Activated CD8-positive, alpha-beta memory T cell treated with anti-CD3 and anti-CD28 coated beads for 4 hours (primary cell): ENCODE measurements at places on chromosomes 3 and 15.

GRCh38 chr3:109353057-109353456 lies 15.7 kb upstream of the DPPA4 start:
- DNase-seq, result no peak

DNA sequence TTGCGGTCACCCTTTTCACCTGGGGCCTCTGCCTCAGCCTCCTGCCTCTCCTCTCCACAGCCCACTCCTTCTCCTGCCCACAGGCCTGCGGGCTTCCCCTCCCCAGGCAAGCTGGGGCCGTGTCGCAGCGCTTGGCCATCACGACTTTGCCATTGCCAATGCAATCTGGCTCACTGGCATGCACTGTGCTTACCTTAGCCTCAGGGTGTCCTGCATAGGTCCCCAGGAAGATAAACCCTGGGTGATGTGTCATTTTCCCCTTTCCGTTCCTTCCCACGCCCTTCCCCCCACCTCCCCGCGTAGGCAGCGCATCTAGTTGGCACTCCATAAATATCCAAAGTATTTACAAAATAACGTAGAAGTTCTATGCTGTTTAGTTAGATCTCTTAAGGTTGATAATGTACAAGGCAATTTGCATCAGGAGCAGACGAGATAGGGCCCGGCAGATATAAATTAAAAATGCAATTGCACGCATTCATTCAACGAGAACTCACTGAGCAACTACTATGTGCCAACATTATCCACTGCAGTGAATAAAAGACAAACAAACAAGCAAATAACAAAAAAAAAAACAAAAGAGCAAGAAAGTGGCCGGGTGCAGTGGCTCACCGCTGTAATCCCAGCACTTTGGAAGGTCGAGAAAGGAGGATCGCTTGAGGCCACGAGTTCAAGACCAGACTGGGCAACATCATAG lies 973 bp upstream of the COPG1 start:
- no peak for DNase-seq

DNA sequence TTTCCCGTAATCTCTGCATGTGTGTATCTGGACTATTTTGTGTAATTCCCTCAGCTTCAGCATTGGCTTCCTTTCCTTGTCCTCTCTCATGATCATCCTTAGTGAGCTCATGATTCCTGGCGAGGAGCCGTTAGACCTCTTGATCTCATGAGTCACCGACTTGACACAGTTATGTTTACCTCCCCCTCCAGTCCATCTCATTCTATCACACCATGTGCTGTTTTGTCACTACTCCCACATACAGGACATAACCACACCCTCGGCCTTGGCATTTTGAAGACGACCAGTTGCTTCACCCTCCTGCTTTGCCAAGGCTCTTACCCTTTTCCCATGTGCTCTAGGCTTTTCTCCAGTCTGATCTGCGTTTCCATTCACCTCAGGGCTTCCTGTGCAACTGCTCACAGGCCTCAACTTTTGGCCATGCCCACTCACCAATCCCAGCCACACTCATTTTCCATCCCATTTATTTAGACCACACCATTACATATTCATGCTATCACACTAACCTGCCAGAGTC lies 41.5 kb downstream of the CP start:
- no peak for DNase-seq

DNA sequence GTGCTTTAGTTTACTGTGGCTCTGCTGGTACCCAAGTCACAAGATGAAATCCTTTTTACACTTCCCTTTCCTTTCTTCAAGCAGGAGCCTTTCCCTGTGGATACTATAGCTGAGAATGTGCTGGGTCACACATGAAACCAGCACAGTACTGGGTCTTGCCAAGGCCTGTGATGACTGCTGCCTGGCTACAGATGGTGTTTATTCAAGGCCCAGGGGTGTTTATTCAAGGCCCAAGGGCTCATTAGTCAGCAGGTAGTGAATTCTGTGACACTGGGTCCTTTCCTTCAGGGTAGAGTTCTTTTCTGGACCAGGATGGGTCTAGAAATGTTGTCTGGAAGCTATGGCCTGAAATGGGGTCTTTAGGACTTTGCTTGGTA lies 99.4 kb downstream of the SH3GL3 start:
- DNase-seq, result no peak

GRCh38 chr3:72340476-72341379 lies 507.5 kb downstream of the SHQ1 start:
- no peak for DNase-seq

- DNase-seq, result no peak
These were observed 343.5 kb upstream of the TRIM42 start for GRCh38 chr3:140334132-140334929.

DNA sequence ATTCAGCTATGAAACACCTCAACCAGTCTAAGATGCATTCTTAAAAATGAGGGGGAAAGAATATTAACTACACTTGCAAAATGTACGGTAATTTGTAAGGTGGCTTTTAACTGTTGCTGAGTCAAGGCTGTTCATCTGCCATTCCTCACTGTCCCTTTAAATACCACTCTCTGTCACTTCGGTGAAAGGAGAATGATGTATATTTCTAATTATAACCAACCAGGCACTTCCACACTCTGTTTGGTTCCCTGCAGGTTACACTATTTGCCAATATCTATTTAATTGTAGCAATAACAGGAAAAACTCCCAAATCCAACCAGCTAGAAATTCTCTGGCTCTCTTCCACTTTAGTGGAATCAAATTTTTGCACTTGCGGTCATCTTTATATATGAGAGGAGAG lies 70.5 kb upstream of the SLCO3A1 start:
- DNase-seq, result no peak

GRCh38 chr15:52405856-52406255 lies 110.3 kb upstream of the MYO5C start:
- no peak for DNase-seq

DNA sequence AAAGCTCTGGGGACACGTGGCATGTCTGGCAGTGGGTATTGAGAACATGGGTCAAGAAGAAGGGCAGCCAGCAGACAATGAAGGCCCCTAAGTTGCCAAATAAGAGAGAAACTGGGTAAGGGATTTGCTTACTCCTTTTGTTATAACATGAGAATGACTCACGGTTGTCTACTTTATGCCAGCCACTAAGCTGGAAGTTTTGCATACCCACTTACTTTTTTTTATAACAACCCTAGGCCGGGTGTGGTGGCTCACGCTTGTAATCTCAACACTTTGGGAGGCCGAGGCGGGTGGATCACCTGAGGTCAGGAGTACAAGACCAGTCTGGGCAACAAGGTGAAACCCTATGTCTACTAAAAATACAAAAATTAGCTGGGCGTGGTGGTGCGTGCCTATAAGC lies 50.0 kb downstream of the DRD3 start:
- no peak for DNase-seq

GRCh38 chr15:67584157-67584556 lies 41.7 kb downstream of the MAP2K5 start:
- DNase-seq, result no peak

GRCh38 chr3:50238549-50239026 lies 2.6 kb downstream of the GNAI2 start:
- no peak for DNase-seq

GRCh38 chr3:43549626-43550290 lies 72.1 kb downstream of the ANO10 start:
- DNase-seq, result no peak

GRCh38 chr3:197485143-197485542 lies 70.6 kb downstream of the BDH1 start:
- DNase-seq, result no peak

DNA sequence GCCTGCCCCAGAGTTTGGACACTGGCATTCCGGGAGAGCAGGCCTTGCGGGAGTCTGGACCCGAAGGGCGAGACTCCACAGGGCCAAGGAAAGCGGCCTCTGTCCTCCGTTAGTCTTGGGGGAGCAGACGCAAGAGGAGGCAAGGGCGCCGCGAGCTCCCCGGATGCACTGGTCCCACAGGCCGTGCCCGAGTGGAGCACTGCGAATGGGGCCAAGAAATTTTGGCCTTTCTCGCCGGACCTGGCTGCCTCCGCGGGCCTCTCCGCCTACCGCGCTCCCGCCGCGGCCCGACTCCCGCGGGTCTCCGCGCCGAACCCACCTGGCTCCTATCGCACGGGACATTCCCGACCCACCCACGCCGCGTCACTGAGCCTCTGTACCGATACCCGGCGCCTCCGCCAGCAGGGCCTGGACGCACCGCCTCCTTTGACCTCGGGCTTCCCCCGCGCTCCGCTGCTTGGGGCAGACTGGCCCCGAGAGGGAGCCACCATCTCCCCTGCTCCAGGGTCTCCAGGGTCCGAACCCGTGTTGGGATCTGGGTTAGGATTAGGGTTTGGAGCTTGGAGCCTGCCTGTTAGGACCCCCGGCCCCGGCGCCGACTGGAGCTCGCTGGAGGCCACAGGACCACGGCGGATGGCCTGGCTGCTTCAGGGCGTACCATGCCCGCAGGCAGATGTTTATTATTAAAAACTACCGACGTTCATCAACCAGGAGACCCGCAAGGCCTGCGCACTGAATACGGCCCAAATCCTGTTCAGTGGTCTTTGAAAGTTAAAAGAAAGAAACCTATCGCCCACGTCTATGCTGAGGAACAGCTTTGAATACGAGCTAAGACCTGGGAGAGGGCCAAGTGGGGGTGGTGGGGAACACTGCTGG lies 11.7 kb downstream of the SHOX2 start:
- DNase-seq, result no peak

GRCh38 chr3:1477669-1478068 lies 384.8 kb downstream of the CNTN6 start:
- no peak for DNase-seq
